ENCODE measurements at places on chromosomes 13 and 19.
A peak's percentile ranks its signal among the peaks of the same experiment; 100 is the strongest.

GRCh38 chr19:49103331-49104085, 10.7 kb upstream of the LIN7B start:
- DNase-seq, result no peak

DNA sequence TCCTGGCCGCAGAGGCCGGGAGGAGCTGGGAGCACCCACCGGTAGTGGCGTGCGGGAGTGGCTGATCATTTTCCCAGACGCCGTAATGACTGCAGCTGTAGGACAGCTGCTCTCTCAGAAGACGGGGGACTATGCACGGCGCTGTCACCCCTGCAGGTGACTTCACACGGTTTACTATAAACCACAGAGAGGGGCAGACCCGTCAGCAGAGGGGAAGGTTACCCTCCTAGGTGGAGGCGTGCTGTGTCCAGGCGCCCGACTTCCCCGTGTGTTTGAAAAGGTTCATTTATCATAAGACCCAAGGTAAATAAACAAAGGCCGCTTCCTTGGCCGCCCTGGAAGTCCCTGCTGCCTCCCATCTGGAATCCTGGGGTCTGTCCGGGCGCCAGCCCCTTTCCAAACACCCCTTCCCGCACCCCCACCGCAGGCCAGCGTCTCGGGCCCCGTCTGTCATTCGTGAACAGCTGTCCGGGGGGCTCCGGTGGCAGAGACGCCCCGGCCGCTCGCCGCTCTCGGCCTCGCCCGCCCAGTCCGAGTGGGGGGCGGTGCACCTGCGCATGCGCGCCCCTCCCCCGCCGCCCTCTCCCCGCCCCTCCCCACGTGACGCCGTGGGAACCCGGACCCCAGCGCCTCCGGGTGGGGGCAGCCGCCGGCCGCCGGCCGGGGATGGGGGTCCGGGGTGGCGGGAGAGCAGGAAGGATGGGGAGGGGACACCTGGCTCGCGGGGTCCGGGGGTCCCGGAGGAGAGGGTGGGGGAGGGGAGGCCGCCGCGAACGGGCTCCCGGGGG, 915 bp downstream of the SHC2 start:
- DNase-seq, result no peak

DNA sequence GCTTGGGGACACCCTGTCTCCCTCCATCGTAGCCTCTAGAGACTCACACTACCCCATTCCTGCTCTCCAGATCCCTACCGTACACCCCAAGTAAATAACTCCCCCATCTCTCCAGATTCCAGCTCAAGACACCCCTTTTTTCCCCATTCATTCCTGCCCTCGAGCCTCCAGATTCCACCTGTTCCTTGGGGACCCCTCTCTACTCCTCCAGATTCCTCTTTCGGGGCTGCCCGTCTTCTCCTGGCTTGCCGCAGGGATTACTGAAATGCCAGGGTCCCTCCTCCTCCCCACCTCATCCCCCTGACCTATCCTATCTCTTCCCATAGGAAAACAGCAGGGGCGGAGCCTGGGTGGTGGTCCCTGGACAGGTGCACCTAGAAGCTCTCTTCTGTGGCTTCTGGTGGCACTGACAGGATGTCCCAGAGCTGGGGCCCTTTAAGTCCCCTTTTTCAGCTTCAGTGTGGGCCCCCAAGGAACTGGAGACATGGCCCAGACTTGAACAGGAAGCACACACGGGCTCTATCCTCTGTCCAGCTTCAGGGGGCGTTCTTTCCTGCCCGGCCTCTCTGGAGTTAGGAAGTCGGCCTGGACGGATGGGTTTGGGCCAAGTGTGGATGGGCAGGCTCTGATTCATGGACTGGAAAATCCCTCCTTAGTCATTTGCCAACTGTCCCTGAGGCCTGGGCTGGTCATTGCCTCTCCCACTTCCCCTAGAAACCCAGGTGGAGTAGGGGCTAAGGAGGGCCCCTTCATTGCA, 1.2 kb downstream of the ZSWIM4 start:
- DNase-seq, result no peak

- no peak for DNase-seq
Measured at GRCh38 chr13:42964761-42965161, 27.3 kb downstream of the EPSTI1 start.

GRCh38 chr19:18173054-18173571, 500 bp upstream of the IFI30 start:
- no peak for DNase-seq

GRCh38 chr13:48160606-48161278, 65.8 kb upstream of the MED4 start:
- no peak for DNase-seq

DNA sequence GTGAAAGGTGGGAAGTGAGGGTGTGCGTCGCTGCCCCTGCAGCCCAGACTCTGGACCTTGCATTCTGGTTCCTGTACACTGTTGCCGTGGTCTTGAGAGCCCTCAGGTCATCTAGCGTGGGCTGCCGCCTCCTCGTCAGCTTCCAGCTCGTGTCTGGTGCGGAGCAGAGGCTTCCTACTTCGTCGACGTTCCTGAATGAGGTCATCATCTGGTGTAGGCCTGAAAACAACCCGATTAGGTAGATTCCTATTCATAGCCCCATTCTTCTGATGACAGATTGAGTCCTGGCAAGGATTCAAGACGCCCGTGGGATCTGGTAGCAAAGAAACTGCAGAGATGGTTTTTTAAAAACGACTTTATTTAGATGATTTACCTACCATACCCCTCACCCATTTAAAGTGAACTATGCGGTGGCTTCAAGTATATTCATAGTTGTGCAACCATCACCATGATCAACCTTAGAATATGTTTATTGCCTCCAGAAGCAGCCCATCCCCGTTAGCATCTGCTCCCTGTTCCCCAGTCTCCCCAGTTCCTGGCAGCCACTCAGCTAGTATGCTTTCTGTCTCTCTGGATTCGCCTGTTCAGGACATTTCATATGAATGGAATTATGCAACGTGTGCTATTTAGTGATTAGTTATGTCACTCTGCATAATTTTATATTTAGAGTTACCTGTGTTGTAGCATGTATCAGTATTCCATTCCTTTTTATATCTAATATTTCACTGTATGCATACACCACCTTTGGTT, 13.8 kb downstream of the NAXD start:
- no peak for DNase-seq

- DNase-seq, result no peak
Measured at GRCh38 chr13:39091586-39091985, 53.3 kb downstream of the NHLRC3 start.

GRCh38 chr13:40605573-40605972, 60.9 kb downstream of the FOXO1 start:
- DNase-seq, result no peak

DNA sequence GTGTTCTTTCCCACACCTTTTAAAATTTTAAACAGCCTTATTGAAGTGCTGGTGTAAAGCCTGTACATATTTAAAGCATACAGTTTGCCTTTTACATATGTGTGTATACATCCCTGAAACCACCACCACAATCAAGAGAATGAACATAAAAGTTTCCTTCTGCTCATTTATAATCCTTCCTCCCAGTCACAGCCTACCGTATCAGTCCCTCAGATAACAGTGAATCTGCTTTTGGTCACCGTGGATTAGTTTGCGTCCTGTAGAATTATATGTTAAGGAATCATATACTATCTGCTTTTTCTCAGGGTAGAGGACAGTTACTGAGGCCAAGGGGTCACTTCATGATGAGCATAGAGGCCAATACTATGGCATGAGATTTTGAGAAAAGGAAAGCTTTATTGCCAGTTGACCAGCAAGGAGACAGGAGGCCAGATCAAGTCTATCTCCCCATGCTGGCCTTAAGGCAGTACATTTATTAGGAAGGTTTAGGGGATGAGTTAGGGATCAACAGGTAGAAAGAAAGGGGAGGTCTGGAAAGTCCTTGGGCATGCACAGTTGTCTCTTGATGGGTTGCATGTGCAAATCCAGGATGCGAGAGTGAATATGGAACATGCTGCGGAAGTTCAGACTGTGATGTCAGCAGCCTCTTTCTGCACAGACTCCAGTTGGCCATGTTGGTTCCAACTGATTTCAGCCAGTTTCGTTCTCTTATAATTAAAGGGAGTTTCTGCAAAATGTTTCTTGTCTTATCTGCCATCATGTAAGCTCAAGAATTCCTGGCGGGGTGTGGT, 36.3 kb upstream of the LSM14A start:
- DNase-seq, result no peak

GRCh38 chr19:48147597-48148175, 22.5 kb downstream of the LIG1 start:
- DNase-seq, result no peak

DNA sequence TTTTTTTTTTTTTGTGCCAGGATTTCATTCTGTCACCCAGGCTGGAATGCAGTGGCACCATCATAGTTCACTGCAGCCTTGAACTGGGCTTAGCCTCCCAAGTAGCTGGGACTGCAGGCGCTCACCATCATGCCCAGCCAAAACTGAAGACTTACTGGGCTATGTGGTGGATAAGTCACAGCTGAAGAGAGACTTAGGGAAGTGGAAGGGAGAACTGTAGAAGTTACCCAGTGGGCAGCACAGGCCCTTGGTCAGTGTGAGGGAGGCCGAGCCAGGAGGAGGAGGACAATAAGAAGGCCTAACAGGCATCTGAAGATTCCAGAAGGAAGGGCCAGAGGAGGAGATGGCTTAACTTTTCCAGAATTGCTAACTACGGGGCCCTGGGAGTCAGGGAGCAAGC, 4.0 kb upstream of the PSPN start:
- no peak for DNase-seq

GRCh38 chr13:93409816-93410215, 183.2 kb downstream of the GPC6 start:
- no peak for DNase-seq

DNA sequence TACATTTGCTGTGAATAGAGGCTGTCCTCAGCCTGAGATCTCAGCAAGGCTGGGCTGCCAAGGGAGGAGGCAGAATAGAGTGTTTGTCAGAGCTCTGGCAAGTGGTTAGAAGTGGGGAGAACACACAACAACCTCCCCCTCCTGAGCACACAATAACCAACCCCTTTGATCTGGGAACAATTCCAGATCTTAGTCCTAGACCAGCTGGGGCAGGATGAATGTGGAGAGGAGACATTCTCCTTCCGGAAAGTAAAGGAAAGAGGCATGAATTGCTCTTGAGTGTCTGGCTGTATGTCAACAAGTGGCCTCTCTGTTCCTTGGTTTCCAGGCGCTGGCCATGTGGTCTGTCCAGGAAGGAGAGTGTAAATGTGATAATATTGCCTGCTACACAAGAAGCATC, 114.9 kb upstream of the TMTC4 start:
- DNase-seq, result no peak

- DNase-seq, result no peak
Measured at GRCh38 chr13:111485491-111486250, 165.2 kb downstream of the TEX29 start.

- no peak for DNase-seq
Measured at GRCh38 chr13:77749344-77749880, 51.9 kb downstream of the SLAIN1 start.

GRCh38 chr19:45414468-45414867, 8.0 kb downstream of the POLR1G start:
- DNase-seq, result no peak

DNA sequence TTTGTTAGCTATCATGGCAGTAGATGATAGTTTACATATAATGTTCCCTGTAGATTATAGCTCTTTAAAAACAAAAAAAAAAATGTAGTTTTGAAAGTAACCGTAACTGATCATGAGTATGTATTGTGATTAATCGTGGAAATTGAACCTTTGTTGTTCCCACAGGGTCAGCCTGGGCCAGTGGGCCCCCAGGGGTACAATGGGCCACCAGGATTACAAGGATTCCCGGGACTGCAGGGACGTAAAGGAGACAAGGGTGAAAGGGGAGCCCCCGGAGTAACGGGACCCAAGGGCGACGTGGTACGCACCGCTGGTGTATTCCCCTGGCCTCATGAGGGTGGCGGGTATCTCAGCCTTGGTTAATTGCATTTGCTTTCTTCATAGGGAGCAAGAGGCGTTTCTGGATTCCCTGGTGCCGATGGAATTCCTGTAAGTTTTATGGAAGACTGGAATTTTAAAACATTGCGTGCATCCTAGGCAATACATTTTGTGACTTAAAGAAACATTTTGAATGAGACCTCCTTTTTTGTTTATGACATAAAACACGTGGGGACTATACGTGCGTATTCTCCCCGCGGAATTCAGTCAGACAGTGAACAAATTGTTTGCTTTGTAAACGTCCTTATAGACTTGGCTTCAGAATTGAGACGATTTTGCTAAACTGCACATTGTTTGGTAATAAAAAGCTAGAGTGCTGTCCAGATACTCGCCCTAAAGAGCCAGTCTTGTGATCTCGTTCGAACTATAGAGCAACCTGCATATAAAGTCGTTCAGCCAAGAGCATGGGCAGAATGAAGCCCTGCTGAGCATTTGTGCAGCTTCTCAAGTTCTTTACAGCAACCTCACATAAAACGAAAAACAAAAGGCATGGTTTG, 117.7 kb downstream of the COL4A2 start:
- no peak for DNase-seq

- DNase-seq, result no peak
Measured at GRCh38 chr13:30314069-30314468, 6.7 kb upstream of the KATNAL1 start.

DNA sequence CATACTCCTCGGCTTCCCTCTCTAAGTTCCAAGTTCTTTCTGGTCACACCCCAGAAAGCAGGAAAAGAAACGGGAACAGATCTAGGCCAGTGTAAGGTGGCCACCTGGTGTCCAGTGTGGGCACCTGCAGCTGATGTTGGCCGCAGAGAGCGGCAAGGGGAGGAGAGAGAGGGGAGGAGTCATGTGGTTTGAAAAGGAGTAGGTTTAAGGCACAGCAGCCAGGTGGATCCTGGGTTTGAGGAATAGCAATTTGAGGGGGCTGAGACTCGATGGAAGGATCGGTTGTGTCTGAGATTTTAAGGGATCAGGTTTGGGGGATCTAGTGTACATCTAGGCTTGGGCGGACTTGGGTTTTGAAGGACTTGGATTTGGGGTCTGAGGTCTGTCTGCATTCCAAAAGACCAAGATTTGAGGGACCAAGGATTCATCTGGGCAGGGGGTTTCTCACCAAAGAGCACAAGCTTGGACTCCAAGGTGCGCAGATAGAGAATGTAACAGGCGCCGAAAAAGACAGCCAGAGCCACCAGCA, 1.2 kb downstream of the RABAC1 start:
- peak; percentile 60 for DNase-seq

DNA sequence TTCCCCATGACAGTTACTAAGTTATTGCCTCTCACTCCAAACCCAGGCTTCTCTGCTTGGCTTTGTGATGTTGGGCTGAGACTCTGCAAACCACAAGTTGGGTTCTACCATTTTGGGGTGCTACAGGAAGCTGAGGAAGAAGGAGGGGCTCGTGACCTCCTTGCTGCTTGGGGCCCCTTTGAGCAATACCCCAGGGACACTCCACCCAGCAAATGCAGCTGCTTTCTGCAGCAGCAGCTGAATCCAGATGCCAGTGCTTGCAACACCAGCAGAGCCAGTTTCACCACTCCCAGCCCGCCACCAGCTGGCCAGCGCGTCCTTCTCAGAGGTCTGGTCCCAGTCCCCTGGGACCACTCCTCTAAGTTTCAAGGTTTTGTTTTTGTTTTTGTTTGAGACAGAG, 22.0 kb upstream of the UBAC2 start:
- no peak for DNase-seq

- DNase-seq, result no peak
Measured at GRCh38 chr13:71661921-71662320, 205.1 kb downstream of the DACH1 start.

GRCh38 chr19:32178401-32178800, 167.0 kb upstream of the ZNF507 start:
- no peak for DNase-seq

- no peak for DNase-seq
Measured at GRCh38 chr19:54189145-54189734, at the start of gene MBOAT7. TSS of gene MBOAT7 (minus strand) at chr19:54189580. CDS start at chr19:54188508, 1,072 bp downstream.

GRCh38 chr13:110410936-110411687, 104.0 kb downstream of the COL4A2 start:
- no peak for DNase-seq

- DNase-seq, result peak; percentile 80
Measured at GRCh38 chr19:17394891-17395415, 957 bp upstream of the CCDC194 start.

GRCh38 chr19:44689290-44690130, 9.4 kb upstream of the CEACAM16 start:
- peak; percentile 77 for DNase-seq
